ENCODE measurements at places on chromosomes 2 and 18.

- no peak for DNase-seq
These were observed 81.6 kb downstream of the PMS1 start for GRCh38 chr2:189865826-189866225.

DNA sequence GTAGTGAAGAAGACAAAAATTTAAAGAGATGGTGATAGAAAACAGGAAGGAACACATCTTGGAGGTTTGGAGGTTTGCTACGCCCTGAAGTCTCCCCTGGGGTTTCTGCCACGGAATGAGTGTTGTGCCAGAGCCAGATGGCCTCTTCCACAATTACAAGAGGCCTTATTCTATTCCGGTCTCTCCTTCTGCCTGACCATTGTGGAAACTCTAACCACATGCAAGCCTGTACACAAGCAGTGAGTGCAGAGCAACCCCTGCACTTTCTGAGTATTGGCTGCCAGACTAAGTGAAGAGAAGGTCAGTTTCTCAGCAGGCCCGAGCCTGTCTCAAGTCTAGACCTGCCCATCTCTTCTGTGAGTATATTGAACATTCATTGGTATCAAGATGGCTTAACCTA, 22.7 kb upstream of the MYO1B start:
- DNase-seq = no peak

DNA sequence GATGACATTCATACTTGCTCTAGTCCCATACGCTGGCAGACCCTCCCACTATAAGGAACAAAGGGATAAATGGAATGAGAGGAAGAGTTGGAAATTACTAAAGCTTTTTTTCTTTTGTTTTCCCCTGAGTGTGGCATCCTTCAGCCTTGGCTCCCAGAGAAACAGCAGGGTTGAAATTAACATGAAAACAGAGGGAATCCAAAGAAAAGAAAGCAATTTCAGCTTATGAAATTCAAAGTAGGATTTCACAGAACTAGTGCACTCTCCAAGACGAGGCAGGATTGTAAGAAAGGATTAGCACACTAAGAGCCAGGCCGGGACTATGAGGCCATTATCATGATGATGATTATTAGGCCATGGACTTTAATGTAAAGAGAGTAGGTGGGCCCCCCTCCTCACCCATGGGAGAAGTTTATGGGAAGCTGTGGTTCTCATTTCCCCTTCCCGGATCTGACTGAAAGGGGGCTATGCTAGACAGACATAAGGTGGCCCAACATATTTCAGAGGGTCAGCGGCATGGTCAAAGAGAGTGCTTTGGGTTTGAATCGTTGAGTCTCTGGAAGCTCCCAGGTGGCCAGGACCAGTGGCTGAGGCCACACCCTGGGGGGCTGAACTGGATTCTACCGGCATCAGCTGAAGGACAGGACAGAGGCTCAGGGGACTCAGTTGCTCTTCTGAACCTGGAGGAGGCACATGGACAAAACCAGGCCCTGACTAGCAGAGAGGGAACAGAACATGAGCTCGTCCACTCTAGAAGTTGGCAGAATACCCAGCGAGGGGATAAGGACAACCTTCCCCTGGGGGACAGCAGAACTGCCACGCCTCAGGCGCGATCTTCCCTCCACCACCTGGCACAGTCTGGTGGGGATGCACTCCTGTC, 100.1 kb upstream of the ARL4C start:
- no peak for DNase-seq

GRCh38 chr18:23982155-23983079, 32.1 kb upstream of the TTC39C start:
- no peak for DNase-seq

- no peak for DNase-seq
These were observed 42.4 kb downstream of the ITGB1BP1 start for GRCh38 chr2:9380702-9381628.

DNA sequence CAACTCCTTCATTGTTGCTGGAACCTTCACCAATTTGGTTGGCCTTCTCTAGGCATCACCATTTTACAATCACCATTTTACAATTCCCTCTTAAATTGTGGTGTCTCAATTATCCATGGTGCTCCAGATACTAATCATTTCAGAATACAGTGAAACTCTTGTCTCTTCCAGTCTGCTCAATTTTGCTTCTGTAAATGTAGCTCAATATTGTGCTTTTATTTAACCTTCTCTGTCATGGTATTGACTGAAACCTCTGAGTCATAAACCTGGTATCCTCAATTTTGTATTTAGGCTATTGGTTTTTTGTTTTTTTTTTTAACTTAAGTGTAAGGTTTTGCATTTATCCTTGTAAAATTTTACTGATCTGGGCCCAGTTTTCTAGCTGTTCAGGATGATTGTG, 16.1 kb downstream of the STRADB start:
- no peak for DNase-seq

DNA sequence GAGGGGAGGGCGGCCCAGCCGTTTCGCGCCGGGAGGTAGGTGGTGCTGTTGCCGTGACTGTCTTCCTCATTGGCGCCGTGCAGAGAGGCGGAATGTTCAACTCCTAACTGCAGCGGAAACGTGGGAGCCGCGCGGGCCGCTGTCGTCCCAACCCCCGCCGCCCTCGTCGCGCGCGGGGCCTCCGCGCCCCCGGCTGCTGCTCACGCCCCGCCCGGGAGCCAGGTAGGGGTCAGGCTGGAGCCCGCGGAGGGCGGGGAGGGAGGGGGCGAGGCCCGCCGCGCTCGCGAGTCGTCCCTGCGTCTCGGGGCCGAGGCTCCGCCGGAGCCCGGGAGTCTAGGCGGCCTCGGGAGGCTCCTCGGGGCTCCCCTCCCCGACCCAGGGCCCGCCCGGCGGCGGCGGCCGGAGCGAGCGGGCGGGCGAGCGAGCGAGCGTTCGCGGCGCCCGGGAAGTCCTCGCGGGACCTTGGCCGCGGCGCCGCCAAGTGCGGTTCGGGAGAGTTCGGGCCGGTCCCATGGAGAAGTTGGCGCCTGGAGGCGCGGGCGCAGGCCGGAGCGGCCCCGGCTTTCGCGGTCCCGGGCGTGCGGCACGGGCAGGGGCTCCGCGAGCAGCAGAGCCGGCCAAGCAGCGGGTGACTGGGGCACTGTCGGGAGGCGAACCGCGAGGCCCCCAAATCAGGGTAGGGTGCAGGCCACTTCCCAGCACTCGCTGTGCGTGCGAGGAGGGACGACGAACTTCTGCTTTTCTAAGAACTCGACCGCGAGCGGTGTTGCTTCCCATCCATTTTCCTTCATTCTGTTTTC, at the start of gene MAP3K20:
Gene MAP3K20, plus strand, starts transcription at position 66 of the 800 bp plus-strand sequence. CDS start 15,186 bp downstream, outside the sequence.
- peak; percentile 54 for DNase-seq

GRCh38 chr2:143128681-143129580, at the start of gene ARHGAP15:
ARHGAP15 (plus strand) TSS chr2:143129419.
- peak; percentile 85 for DNase-seq

GRCh38 chr2:23589220-23589647, 204.3 kb downstream of the KLHL29 start:
- DNase-seq = no peak

DNA sequence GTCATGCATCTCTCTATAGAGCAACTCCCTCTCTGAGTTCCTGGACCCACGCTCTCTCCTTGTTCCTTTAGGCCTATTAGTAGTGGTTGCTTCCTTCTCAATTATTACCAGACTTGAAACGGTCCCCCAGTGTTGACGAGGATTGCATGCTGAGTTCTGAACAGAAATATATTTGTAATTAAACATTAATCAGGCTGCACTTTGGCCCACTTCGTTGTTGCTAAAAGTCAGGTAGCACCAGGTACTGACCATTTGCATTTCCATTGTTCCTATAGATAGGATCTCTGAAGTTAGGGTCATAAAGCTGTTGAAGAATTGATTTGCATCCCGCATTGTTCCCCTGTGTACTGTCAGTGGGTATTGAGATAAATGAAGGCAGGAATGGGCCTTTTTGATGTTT, 36.9 kb upstream of the TTR start:
- no peak for DNase-seq

GRCh38 chr2:8174641-8175257, 507.1 kb upstream of the ID2 start:
- no peak for DNase-seq

DNA sequence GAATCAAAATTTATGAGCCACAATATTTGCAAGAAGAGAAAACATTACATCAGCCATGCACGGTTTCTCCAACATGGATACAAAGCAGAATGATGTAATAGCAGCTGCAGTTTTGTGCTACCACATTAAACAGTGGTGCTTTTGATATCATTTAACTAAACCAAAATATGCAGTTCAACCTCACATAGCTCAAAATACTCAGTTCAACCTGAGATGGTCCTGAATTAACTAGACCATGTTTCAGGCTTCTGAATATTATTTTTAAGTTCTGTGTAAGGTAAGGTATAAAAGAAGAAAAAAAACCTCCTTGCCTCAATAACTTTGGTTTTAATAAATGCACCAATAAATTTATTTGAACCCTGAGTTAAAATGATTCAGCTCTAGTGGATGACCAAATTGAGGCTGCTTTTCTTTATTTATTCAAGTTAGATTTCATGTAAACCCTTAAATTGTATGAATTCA, 18.8 kb upstream of the TSPYL6 start:
- DNase-seq = no peak

DNA sequence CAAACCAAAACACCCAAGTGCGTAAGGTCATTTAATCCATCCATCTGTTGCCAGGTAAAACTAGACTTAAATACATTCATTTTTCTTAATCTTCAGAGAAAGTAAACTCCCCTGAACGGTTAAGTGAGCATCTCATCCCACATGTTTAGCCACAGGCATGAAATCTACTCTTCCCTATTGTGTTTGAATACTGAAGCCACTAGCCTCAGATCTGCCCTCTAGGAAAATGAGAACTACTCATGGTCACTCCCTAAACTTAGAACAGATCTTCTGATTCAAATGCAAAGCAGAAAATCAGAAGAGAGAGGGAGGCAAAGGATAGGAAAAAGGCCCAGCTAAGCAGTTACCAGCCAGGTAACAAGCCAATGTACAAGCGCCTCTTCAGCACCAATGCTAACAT, 7.1 kb downstream of the TMEM247 start:
- DNase-seq = no peak

DNA sequence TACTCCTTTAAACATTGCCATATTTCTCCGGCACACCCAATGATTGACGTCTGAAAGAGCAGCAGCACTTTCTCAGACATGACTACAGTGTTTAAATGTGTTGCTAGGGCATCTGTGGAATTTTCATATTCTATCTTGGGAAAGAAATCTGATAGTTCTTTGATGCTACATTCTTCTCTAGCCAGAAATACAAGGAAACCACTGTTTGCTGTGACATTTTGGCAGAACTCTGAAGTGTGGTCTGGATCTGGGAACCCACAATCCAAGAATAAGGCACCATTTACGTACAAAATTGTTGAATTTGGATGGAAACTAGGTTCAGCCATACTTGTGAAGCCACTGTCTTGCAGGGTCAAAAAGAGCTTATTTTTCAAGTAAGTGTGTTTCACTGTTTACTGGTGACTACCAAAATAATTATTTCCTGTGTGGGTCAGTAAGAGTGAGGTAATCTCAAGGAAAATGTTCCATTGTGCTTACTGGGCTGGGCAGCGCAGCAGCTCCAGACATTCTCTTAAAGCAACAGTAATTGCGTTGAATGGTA, 21.3 kb upstream of the CD28 start:
- no peak for DNase-seq

- no peak for DNase-seq
These were observed 166.8 kb upstream of the CHAC2 start for GRCh38 chr2:53600815-53601214.

GRCh38 chr18:44679914-44680272, 795 bp upstream of the SETBP1 start:
- peak; percentile 19 for DNase-seq

GRCh38 chr18:28059861-28060260, 117.1 kb downstream of the CDH2 start:
- DNase-seq = no peak

GRCh38 chr2:236370847-236371409, 106.7 kb upstream of the ASB18 start:
- DNase-seq = no peak

GRCh38 chr2:236169151-236169721, 1.1 kb upstream of the GBX2 start:
- DNase-seq = no peak

- DNase-seq = no peak
These were observed 20.0 kb downstream of the ELP2 start for GRCh38 chr18:36149514-36150289.

DNA sequence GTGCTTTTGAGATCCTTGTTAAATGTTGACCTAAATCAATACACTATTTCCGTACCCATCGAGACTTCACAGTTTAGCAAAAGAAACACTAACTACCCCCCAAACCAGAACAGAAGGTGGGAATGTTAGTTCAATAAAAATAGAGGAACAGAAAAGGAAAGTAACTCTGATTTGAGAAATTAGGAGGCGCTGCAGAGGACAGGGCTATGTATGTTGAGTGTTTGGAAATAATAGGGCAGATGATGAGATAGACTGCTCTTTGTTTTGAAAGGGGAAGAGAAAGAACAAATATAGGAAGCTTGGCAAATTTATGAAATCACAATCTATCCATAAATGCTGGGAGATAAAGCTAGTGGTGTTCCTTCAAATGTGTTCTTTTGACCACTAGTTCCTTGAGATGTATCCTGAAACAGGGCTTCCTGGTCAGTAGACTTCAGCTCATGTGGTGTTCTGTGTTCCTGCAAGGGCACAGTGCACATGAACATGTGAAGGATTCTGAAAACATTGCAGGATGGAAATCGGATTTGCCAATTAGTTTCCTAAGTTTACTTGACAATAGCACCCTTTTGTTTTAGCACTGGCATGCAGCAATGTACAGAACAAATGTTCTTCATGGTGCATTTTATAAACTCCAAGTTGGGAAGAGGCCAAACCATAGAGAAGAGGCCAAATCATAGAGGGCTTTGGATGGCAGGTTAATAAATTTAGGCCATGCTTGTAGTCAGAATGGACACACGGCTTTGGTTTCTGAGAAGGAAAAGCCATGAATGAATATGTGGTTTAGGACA, 39.8 kb downstream of the RHBDD1 start:
- DNase-seq = no peak

GRCh38 chr18:5900262-5900661, 4.9 kb upstream of the TMEM200C start:
- no peak for DNase-seq

- DNase-seq = no peak
These were observed 96.6 kb upstream of the CXCR4 start for GRCh38 chr2:136214307-136215200.

- peak; percentile 54 for DNase-seq
These were observed 93.1 kb downstream of the TNFRSF11A start for GRCh38 chr18:62418258-62418657.

DNA sequence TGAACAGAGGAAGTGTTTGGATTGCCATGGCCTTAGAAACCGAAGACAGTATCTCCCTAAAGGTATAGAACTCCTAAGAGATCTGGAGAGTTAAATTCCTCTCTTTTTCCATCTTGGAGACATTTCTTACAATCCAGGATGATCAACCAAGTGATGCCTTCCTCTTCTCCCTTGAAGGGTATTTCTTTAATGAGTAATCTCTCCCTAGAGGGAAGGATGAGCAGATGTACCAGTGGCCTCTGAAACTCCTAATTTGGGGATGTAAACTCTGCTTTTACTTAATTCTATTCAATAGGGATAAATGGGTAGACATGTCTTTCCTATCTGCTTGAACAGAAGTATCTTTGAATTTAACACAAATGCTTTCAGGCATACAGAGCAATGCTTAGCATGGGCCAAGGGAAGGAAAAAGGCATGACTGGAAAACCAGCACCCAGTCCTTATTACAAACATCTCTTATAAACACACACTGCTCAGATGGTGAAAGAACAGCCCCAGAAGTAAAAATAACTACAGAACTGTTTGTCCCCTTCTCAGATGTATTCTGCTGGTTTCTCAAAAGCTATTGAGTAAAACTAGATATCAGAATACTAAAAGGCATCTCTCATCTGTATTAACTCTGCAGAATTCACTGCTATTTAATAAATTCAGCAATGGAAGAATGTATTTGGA, 4.7 kb upstream of the THNSL2 start:
- no peak for DNase-seq
